ENCODE measurements at places on chromosomes 1 and 21.

DNA sequence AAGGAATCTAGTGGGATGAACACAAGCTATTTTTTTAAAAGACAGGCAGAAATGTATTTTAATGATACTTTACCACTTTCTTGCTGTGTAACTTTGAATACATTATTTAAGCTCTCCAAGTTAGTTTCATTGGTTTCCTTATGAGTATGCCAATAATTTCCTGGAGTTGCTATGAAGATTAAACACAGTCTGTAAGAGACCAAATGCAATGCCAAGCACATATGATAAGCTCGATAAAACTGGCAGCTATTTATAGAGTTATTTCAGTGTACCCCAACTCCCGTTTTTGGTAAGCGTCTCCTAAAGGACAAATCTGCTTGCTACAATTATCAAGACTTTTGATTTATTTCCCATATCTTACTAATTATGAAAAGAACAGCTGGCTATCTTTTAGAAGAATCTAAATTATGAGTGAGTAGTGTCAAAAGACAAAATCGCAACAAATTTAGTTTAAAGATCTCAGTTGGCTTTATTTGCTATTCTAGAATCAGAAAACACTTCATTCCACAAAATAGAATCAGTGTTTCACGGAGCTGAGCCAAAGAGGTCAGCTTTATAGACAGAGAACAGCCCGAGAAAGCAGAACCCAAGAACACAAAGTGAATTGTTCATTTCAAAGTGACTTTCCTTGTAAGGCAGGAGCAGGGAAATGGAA lies 7.2 kb upstream of the MAP10 start:
- DNase-seq = no peak

DNA sequence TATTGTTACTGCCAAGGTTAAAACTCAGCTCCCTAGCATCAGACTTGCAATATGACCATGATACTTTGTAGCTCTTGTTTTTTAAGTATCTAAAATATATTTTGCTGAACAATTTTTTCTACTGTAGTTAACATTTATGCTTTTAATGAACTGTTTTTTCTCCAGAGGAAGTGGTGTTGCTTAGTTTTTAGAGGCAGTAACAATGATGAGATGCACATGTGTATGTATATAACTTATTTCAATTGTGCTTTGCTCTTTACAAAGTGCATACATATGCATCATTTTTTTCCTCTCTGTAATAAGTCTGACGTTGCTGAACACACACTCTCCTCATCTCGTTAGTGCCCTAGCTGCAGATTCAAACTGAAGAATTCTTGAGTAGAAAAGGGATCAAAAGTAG lies 418.8 kb downstream of the ZP4 start:
- no peak for DNase-seq

- DNase-seq = no peak
These were observed 22.2 kb upstream of the PTPN14 start for GRCh38 chr1:214573386-214574318.

GRCh38 chr21:33026878-33027400 lies 1.2 kb downstream of the OLIG2 start:
- no peak for DNase-seq

- no peak for DNase-seq
These were observed 146.8 kb upstream of the B3GALT2 start for GRCh38 chr1:193333166-193333565.

DNA sequence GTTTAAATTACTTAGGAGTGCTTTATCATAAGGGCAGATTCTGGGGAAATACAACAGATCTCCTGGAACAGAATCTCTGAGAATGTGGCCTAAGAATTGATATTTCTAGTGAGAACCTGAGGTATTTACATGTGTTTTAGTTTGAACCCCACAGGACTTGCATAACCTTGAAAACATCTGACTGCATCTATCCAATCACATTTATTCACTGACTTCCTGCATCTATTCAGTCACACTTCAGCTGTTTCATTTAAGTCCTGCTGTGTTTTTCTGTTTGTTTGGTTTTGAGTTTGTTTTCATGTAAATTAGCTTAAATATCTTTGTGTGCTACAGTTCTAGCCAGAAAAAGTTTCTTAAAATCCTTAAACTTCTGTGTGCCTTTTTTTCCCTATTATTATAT lies 1260.7 kb downstream of the PLA2G4A start:
- no peak for DNase-seq

All from stimulated activated CD8-positive, alpha-beta memory T cell treated with anti-CD3 and anti-CD28 coated beads, Interleukin-4, amount 100 ng/mL, for 4 hours (primary cell).